ENCODE measurements at places on chromosomes 6 and 20.

- no peak for DNase-seq
These were observed 11.1 kb upstream of the TRIM38 start for GRCh38 chr6:25951296-25952032.

- DNase-seq: no peak
These were observed 88.7 kb downstream of the ARHGAP18 start for GRCh38 chr6:129621252-129621651.

DNA sequence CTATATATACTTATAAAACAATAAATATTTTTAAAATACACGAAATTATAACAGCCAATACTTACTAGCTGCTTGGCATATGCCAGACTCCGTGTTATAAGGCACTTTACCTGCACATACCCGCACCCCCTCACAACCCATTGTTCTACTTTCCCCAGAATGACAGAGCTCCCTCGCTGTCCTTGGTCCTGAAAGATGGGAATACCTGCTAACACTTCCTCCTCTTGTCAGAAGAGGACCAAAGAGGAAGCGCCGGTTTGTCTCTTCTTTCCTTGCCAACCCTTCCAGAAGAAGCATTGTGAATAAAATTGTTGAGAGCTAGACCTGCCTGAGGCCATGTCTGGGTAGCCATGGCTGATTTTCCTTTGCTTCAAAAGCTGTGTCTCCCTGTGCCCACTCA, 149.3 kb downstream of the PTPRT start:
- DNase-seq: no peak

GRCh38 chr6:161303628-161304340, 29.9 kb upstream of the AGPAT4 start:
- no peak for DNase-seq

DNA sequence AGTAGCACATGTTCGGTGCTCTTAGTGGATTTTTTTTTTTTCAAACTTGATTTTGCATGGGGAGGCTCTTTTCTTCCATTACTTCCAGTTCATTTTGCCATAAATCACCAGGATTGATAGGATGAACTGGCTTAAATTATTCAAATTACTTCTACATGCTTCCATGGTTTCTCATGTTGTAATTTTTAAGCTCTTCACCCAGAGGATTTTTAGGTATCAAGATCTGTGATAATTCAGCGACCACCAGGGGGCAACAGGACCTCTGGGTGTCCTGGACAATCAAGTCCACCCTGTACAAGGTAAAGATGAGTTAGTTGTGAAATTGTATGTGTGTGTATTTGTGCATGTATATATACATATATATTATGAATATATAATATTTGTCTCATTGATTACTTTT, 4.2 kb upstream of the EPHA7 start:
- DNase-seq: no peak

- DNase-seq: no peak
These were observed 337.8 kb downstream of the BTBD3 start for GRCh38 chr20:12255461-12255970.

DNA sequence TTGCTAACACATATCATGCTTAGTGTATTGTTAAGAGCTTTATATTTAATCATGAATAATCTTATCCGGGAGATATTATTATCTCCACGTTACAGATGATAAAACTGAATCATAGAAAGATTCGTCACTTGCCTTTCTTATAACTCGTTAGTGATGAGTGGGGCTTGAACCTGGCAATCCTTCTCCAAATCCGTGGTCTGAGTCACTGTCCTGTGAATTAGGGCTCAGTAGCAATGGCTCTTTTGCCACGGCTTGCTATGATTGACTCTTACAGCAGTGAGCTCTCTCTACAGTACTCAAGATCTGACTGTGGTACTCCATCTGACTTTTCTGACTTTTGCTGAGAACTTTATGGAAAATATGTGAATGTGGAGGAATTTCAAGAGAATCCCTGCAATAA, 246.9 kb downstream of the PACRG start:
- DNase-seq: no peak

- no peak for DNase-seq
These were observed 111.2 kb upstream of the CNKSR3 start for GRCh38 chr6:154621686-154622085.
